ENCODE measurements at places on chromosomes 5 and 9. TPM values are rescaled to one million over a fixed set of nuclear protein-coding genes. Genes with fewer than 3 reads are reported as not detected.

Gene SLC6A18
- not detected for total RNA-seq

Gene DYNC2I2
- total RNA-seq: 51.3 TPM

Gene COL27A1
- total RNA-seq: 10.1 TPM

Gene CANX
- 689 TPM for total RNA-seq

Gene RNF38
- 12.4 TPM for total RNA-seq

Gene KIF2A
- 52.8 TPM for total RNA-seq

Gene ARPC5L
- 9.8 TPM for total RNA-seq

GRCh38 chr5:79699763-79700400, 10.2 kb downstream of the CMYA5 start:
- no peak for DNase-seq

DNA sequence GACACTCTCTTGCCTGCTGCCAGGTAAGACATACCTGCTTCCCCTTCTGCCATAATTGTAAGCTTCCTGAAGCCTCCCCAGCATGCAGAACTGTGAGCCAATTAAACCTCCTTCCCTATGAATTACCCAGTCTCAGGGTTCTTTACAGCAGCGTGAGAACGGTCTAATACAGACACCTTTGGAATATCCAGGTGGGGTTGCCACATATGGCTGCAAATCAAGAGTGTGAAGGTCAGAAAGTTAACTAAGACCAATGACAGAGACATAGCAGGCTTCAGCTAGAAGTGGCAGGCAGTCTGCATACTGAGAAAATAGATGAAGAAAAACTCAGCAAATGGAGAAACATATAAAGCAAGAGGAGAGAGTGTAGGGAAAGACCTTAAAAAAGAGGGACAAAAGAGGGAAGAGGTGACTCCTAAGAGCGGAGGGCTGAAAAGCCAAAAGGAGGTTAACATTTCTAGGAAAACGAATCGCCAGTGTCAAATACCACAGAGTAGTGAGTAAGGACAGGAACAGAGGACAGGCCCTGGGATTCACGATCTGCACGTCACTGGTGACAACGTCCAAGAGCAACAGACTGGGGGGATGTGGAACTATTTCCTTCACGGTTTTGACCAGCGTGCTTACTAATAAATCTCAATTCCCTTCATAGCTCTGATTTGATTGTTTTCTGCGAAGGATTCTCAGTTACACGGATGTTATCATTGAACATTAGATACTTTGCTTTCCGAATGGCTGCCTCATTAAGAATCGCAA, 1.7 kb upstream of the ACO1 start:
- DNase-seq: no peak

DNA sequence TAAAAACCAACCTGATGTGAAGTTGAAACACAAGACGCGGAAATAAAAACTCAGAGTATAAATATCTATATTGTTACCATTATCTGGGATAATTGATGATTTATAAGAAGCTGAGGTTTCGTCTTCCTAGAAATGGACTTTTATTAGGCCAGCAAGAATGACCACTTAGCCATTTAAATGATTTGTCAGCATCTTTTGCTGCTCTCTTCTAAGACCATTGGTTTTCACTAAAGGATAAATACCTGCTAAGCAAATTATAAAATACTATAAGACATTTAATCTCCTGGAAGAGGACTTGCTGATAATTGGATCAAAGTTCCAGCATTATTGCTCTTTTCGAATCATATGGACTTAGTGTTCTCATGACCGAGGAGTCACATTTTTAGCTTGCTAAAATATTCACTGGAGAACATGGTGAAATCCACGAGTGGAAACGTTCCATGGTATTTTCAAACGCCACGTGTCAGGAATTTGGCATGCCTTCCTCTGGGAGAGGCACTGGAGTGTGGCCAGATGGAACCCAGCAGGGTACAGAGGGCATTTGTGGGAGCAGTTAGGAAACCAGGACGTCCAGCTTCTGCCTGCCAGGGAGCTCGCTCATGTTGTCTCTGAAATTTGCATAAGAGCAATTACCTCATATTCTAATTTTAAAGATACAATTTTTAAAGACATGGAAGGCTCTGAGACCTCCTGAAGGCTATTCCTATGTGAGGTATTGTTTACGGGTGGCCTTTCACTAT, 43.1 kb downstream of the TNFAIP8 start:
- DNase-seq: no peak

DNA sequence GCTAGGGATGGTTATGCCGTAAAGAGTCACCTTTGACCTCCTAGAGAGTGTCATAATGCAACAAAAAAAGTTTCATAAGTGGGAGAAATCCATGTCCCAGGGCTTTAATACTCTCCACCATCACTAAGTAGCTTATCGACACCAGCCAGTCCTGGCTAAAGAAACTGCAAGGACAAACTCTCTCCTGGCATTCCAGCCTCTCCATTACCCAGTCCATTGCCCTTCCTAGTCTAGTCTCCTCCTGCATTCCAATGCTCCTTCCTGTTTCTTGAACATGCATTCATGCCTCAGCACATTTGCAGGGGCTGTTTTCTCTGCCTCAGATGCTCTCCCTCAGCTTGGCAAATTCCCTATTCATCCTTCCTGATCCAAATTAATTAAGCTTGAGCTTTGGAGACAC, 364.1 kb downstream of the BRINP1 start:
- DNase-seq: no peak

GRCh38 chr9:119365291-119366027, 3.8 kb downstream of the BRINP1 start:
- no peak for DNase-seq

- DNase-seq: peak; percentile 90
Observed at GRCh38 chr5:177474002-177474476, 605 bp upstream of the DBN1 start.

- peak; percentile 81 for DNase-seq
Observed at GRCh38 chr5:7876867-7877266, 7.9 kb downstream of the MTRR start.

GRCh38 chr9:121299467-121300282, 31.7 kb downstream of the GSN start:
- DNase-seq: peak; percentile 94

DNA sequence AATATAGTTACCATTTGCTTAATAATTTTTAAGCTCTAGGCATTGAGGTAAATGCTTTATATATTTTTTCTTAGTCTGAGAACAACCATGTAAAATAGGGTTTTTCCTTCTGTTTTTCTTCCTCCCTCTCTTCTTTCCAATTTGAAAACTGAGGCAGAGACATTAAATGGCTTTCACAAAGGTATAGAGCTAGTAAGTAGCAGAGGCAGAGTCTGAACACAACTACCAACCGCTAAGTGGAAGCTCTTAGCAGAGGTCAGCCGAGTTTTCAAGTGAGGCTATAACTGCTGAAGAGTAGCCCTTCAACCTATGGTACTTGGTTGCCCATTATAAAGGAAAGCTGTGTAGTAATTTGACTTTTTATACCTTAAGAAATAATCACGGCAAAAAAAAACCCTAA, 187.1 kb downstream of the MEF2C start:
- no peak for DNase-seq

DNA sequence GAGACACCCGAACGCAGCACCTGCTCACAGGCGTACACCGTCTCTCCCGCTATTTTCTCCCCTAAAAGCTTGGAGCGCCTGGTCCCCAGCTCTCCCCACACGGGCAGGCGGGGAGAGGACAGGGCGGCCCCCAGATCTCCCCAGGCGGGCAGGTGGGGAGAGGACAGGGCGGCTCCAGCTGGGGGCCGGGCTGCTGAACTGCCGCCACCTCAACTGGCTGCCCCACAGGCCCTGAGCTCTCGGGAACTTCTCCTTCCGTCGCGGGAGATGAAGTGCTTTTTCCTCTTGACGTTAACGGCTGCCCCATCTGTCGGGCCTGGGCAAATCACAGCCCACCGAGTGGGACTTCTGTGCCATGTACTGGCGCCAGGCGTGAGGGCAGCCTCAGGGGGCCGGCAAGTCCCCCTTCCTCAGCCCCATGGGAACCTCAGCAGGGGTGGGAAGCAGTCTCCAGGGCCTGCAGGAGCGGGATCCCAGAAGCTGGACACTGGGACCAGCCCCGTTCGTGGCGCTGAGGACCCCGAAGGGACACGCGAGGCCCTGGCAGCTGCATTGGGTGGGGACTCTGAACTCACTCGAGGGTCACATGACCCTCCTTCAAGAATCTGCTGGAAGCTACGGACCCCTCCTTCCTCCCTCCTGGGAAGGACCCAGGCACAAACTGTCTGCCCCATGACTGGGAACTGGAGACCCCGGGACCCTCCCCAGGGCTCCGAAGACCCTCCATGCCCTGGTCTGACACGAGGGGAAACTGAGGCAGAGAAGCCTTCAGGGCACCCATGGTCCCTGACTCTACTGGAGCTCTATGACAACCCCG, 5.7 kb upstream of the EGFL7 start:
- no peak for DNase-seq
